Stimulated activated CD8-positive, alpha-beta memory T cell treated with anti-CD3 and anti-CD28 coated beads, Interleukin-2, amount 100 ng/mL, for 1 hour (primary cell): ENCODE measurements at places on chromosomes 3 and 15.

GRCh38 chr15:100266166-100266565, 75.6 kb downstream of the ADAMTS17 start:
- no peak for DNase-seq

- DNase-seq: no peak
Measured at GRCh38 chr3:157087780-157088600, 72.0 kb downstream of the CCNL1 start.

DNA sequence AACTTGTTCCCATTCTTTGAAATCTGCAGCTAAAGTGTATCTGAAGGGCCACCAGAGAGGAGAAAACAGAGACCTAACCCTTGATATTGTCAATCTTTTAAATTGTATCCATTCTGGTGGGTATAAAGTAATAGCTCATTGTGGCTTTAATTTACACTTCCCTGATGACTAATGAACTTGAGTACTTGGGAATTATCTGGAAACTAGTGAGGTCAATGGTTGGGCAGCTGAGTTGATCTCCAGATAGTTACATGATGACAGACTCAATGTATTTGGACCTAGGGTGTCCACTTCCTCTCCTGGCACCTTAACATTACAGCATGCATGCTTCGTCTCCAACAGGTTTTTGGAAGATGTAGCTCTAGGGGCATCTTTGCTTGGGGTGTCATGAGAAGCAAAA, 195.2 kb downstream of the PDCD6IP start:
- no peak for DNase-seq

- DNase-seq: no peak
Measured at GRCh38 chr15:62257996-62258521, 93.0 kb upstream of the C2CD4B start.

DNA sequence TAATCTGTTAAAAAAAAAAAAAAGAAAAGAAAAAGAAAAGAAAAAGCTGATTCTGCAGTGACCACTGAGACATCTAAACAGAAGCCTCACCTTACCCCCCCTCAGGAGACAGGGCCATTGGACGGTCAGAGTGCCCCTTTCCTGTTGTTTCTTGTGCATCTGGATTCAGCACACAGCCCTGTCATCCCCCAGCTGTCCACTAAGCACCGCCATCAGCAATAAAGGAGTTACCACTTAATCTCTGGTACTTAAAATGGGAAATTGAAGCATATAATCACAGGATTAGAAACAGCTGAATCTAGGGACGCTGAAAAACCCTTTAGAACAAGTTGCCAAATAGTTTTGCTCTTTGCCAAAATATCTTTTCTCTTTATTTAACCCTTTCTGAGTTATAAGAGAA, 62.5 kb downstream of the TRIM69 start:
- no peak for DNase-seq

DNA sequence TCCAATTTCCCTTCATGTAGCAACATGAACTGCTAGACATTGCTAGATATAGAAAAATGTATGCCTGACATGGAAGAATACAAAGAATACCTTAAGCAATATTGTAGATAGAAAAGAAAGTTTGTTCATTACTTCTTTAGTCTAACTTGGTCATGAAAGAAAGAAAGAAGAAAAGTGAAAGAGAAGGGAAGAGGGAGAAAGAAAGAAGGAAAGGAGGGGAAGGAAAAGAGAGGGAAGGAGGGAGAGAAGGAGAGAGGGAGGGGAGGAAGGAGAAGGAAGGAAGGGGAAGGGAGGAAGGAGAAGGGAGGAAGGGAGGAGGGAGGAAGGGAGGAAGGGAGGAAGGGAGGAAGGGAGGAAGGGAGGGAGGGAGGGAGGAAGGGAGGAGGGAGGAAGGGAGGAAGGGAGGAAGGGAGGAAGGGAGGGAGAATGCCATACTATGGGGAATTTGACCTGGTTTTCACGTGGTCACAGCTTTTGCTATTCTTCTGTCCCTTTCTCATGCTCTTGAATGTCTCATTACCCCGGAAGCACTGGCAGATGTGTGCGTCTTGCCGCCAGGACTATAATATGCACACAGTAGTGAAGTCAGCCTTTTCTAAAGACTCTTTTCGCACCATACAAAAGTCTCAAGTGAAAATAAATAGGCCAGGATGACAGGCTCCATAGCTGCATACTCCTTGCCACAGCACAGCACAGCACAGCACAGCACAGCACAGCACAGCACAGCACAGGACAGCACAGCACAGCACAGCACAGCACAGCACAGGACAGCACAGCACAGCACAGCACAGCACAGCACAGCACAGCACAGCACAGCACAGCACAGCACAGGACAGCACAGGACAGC, 78.2 kb downstream of the CHAC1 start:
- no peak for DNase-seq

DNA sequence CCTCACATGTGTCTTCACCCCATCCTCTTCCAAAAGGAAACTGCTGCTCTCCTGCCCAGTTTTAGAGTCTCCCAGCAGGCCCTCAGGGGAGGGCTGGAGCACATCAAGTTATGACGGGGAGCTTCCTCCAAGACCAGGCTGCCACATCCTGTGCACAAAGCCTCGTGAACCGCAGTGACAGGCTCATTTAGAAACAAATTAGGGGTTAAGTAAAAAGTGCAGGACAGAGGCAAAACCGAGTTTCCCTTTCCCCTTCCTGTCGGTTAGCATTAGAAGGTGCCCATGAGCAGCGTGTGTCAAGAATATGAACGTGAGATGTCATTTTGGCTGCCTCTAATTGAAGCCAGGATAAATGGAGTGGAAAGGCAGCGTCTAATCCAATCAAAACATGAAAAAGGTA, 199.7 kb downstream of the ARRDC4 start:
- DNase-seq: peak; percentile 5

DNA sequence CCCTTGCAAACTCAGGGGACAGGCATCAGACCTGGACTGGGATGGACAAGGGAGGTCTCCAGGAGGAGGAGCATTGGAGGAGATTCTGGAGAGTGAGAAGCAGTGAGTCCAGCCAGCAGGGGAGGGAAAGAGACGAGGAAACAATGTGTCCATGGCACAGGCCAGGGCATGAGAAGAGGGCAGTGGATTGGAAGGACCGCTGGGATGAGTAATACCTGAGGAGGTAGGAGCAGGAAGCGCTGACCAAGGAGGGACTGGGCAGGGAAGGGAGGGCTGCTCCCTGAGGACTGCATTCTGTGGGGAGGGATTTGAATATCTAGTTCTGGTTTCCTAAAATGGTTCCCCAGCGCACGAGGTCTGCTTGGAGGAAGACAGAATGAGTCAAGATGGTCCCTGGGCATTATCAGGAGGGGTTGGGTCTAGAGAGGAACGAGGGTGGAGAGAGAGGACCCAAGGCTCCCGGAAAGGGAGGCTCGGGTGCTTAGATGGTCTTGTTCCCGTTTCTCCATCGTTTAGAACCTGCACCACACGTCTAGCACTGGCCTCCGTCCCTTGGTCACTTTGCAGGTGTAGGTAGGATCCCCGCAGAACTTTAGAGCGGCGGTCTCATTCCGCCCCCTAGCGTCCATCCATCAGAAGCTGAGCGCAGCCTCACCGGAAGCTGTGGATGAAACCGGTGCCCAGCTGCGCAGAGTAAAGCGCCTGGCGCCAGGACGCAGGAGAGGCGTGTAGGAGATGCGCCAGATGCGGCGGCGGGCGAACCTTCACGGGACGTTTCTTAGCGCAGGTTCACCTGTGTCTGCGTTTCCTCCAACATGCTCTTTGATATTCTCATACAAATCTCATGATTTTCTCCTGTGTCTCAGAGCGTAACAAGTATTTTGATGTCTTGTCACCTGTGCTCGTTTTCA, 190.7 kb upstream of the NDN start:
- DNase-seq: no peak
